Stimulated activated CD4-positive, alpha-beta T cell treated with anti-CD3 and anti-CD28 coated beads, Interleukin-4, amount 100 ng/mL, for 24 hours (primary cell): ENCODE measurements at places on chromosomes 3 and 15.
A peak's percentile ranks its signal among the peaks of the same experiment; 100 is the strongest.

DNA sequence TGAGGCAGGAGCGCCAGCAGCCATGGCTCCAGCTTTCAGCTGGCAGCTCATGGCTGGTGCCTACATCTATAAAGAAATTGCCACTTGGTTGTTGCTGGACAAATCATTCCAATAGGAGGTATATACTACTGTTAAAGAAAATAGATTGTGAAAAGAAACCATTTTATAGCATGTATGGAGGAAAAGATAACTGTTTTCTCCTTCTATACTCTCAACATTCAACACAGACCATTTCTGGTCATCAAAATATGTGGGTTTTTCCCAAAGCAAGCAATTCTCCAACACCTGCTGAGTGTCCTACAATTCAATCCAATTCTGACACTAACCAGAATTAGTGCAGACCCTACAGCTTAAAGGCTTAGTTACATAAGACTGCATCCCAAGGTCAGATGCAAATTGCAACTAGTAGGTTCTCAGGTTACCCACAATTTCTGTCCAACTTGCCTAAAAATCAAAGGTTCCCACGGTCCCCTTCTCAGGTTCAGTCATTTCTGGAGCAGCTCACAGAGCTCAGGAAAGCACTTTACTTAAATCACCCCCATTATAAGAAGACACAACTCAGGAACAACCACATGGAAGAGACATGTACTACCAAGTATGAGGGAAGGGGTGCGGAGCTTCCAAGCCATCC, 42.4 kb upstream of the STRIT1 start:
- DNase-seq: no peak

DNA sequence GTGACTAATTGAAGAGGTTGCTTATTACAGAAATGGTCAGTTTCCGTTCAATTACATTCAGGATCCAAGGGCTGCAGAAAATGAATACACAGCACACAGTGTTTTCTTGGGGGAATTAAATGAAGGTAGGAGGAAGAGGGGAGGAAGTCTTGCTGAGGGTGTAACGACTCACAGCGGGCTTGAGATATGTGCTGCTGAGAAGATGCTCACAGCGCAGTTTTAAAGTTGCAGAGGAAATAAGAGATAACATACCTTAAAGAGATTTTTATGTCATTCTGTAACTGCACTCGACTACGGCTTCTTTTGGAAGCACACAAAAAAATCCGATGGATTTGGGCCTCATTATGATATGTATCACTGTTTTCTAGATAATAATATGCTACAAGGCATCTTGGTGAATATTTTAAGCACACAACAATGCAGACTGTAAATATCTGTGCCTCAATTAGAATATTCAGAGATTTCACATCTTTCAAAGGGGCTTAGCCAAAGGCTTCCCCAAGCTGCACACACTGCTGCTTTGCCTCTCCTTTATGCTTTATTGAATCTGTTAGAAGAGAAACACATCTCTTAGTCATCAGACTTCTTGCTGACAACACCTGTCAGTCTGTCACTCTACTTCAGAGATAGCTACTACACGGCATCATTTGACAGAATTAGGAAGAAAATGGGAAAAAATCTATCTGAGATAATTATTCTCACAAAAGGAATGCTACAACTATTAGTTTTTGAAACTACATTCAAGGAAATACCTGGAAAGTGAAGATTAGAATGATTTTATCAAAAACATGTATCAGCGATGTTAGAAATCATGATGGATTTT, 773.2 kb downstream of the OTOL1 start:
- DNase-seq: no peak

DNA sequence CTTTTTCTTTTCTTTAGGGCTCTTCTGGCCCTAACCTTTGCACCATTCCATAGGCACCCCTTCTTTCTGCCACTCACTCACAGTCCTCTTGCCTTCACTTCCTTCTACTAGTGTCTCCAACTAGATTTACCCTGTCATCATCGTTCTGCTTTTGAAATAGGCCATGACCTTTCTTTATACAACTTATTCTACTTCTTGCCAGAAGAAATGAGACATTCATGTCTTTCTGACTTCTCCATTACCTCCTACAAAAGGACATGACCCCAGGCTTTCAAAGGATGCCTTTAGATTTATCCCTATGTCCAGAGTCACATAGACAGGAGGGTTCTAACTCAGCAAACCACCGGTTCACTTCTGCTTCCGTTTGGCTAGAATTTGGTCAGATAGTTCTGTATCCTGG, 336.4 kb upstream of the LRRFIP2 start:
- DNase-seq: no peak

DNA sequence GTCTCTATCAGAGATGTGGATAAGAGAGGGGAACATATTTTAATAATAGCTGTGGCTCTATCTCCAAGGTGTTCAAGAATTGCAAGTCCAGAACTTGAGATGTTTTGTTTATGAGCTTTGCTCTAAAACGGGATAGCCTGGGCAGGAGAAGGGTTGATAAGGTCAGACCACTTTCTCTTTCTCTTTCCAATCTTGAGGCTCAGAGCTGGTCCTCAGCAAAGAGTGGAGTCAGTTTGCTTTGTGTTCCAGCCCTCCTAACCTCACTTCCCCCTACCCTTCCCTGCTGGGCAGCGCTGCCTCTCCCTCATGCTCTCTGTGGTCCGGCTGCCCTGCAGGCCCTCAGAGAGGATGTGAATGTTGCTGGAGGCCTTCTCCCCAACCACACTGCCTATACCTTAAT, 13.8 kb downstream of the KLHL6 start:
- no peak for DNase-seq

DNA sequence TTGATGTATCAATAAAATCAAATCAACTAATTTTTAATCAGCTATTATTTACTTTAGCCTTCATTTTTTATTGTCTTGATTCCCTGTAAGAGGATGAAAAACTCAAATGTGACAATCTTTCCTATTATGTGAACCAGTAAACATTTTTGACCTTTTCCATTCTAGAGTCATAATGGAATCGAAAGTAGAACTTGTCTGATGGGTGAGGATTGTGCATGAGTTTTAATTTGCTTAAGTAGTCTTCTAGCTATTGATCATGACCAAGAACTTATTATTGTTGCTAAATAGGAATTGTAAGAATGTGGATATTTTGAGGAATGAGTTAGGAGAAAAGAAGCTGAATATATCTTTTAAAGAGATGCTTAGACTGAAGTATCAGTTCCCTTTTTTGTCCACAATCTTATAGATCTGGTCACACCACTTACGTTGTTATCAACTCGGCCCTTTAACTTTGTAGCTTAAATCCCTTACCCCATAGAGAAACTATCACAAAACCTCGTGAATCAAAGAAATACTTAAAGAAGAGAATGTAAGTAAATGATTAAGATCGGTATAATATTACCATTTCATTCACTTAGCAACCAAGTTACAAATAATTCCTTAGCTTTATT, 147.3 kb downstream of the TP63 start:
- DNase-seq: no peak

GRCh38 chr3:161028555-161029153, 76.5 kb downstream of the B3GALNT1 start:
- DNase-seq: no peak

- DNase-seq: no peak
Observed at GRCh38 chr3:30984855-30985749, 90.6 kb upstream of the GADL1 start.

GRCh38 chr15:63490345-63491034, 13.9 kb upstream of the USP3 start:
- DNase-seq: no peak

DNA sequence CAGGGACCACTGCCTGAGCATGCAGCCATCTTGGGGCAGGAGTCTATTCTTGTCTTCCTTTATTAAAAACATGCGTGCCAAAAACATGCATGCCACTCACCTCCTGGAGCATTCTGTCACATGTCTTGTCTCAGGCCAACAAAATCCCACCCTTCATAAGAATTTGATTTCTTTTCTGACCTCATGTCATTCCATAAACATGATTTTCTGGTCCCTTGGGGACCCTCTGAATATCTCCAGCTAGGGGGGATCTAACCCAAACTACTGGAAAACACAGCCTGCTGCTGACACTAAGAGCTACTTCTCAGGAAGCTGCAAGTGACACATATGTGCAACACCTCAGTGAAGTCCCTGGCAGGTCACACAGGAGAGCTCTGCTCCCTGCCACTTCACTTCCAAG, 26.8 kb upstream of the NOX5 start:
- no peak for DNase-seq

- no peak for DNase-seq
Observed at GRCh38 chr3:151483961-151484520, 23.2 kb upstream of the IGSF10 start.

- no peak for DNase-seq
Observed at GRCh38 chr3:130543322-130543721, 26.3 kb downstream of the COL6A6 start.

DNA sequence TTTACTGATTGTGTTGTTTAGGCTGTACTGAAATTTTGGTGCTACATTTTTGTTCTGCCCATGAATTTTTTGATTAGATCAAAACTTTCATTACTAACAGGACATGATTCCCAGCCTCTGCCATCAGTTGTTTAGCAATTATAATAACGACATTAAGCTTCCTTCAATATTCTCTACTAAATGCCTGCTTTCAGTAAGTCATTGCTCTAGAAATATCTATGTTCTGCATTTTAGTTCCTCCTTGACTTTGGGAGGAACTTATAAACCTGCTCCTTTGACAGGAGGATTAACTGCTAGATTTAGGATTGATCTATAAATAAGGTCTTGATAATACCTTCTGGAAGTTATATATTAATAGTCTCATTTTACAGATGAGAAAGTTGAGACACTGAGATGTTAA, 269.1 kb downstream of the RAP2B start:
- no peak for DNase-seq

- no peak for DNase-seq
Observed at GRCh38 chr3:29642393-29643033, 361.6 kb downstream of the RBMS3 start.

- DNase-seq: peak; percentile 4
Observed at GRCh38 chr15:82750831-82751180, 41.1 kb upstream of the AP3B2 start.

DNA sequence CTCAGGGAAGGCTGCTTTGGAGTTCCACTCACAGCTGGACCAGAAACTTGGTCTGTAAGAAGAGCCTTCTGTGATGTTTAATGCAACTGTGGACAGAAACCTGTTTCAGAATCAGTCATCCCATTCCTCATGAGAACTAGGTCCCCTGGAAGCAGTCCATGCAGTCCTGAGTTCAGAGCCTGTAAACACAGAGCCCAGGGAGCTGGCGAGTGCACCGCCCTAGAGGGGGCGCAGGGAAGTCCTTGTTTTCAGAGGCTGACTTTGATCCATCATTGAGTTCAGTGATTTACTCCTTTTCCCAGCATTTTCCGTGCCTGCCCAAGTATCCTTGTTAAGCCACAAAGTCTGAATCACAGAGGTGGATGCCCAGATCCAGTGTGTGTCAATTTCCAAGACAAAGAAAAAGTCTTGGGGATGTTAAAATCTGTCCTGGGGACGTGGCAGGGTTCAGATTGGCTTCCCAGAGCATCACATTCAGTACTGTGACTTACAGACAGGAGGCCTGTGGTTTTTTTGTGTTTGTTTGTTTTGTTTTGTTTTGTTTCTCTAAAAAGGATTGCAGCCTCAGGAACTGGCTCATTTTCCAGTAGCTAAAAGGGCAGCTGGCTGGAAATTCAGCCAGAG, 9.8 kb upstream of the TXNRD3 start:
- no peak for DNase-seq

- DNase-seq: no peak
Observed at GRCh38 chr3:20137647-20138046, 48.4 kb downstream of the SGO1 start.

- no peak for DNase-seq
Observed at GRCh38 chr3:160134454-160134853, 90.8 kb upstream of the C3orf80 start.
